NB4 (cell line): ENCODE measurements at places on chromosomes 16 and 17.

- DNase-seq, result no peak
Observed at GRCh38 chr17:38920374-38921291, 4.8 kb upstream of the LASP1NB start.

- DNase-seq, result no peak
Observed at GRCh38 chr16:11010575-11011221, 66.3 kb downstream of the CLEC16A start.

DNA sequence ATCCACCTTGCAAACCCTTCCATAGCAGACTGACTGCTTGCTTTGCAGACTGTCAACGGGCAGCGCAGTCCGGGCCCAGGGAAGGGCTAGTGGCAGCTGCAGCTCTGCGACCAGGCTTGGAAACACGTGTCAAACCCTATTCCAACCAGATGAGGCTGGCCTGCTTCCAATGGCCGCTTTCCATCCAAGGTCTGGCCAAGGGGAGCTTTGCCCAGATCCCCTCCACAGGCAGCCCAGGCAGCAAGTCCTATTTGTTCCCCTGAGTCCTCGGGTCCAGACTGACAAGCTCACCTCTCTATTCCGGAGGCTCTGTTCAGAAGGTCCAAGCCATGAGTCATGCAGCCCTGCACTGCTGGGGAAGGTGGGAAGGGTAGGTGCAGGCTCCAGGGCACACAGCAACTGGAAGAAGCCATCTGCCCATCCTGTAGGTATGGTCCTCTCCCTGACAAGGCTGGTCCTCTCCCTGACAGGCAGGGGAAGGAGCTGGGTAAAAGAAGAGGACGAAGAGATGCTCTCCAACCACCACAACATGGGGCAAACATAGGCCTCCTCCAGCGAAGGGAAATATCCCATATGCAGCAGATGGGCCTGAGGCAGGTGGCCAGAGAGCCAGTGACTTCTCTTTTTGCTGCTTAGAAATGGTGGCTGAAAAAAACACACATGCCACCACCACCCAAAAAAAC, 22.6 kb upstream of the AXIN2 start:
- DNase-seq, result no peak

GRCh38 chr16:49575346-49576172, 202.0 kb downstream of the C16orf78 start:
- peak; percentile 66 for DNase-seq

DNA sequence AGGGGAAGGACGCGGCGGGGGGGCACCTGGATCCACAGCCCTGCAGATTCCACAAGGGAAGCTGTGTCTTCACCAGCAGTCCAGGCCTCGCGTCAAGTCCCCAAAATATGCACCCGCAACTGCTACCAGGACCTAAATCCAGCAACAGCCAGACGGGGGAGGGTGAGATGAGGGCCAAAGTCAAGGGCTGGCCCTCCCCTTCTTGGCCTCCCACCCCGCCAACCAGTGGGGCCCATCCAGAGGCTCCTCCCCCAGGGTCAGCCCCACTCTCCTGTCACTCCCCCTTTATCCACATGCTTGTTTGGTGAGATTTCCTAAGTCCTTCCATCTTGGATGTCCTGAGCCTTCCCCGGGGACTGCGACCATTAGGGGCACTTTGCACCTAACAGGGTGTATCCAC, 138.7 kb downstream of the ENGASE start:
- DNase-seq, result no peak

DNA sequence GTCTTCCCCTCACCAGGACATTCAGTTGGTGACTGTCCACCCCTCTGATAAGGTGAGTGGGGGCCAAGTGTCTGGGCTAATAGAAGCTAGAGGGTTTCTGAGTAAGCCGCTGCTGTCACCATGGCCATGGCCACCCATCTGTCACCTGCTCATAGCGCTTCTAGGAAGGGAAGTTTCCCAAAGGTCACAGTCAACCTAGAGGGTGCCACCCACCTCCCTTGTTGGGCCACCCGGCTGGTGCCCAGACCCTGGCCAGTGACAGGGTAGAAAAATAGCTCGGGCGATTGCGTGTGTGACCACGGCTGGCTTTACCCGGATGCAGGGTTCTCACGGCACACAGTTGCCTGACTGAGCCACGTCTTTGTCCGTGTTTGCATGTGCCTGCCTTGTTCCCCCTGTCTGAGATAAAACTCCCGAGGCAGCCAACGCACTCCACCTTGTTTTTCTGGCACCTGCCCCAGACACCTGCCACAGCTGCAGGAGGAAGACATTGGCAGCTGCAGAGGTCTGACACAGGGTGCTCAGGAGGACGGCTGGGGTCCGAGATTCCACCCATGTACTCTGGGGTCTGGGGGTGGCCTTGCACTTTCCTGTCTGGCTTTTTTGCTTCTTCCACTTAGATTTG, 809 bp downstream of the PIRT start:
- DNase-seq, result no peak

- DNase-seq, result no peak
Observed at GRCh38 chr16:890217-890616, 80.6 kb downstream of the LMF1 start.

DNA sequence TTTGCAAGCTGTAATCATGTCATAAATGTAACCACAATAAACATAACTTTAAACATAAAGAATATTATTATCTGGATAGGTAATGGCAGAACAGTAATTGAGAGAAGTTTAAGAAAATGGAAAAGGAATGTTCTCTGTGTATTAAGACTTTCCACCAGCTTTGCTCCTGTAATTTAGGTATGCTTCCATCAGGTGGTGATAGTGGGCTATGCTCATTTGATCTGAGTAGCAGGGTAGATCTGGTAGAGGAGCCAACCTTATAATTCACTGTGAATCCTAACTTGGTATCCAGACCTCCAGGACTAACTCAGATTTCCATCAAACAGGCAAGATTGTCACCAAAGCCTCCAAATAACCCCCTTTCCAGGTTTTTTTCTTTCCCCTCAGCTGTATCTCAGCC, 137.9 kb upstream of the ZKSCAN2 start:
- peak; percentile 25 for DNase-seq

DNA sequence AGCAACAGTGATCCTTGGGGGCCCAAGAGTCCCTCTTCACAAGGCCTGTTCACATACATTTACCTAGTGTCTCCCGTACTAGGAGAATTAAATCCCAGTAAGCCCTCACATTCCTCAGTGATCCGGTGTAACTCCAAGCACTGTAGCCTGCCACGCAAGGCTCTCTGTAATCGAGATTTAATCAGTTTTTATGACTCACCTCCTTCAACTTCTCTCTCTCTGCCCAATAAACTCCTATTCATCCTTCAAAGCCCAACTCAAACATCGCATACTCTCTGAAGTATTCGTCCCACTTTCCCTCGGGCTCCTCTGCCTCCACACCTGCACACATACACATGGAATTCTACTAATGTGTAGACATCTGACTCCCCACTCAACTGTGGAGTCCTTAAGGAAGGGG, 141.8 kb downstream of the CMIP start:
- DNase-seq, result no peak

GRCh38 chr17:74632617-74633016, 9.1 kb upstream of the CD300E start:
- DNase-seq, result peak; percentile 27

GRCh38 chr16:25868106-25868505, 176.3 kb downstream of the HS3ST4 start:
- no peak for DNase-seq

DNA sequence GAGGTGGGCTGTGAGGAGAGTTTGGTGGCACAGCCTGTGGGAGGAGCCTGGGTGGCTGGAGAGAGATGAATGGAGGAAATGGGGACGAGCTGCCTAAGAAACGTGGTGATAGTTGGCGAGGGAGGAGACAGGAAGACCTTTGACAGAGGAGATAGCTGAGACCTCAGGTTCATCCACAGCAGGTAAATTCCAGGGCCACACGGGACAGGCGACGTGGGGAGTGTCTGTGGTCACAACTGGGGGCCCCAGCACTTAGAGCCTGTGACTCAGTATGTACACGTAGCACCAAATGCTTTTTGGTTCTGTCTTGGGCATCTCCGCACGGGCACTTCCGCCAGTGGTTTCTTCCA, 7.7 kb downstream of the MINK1 start:
- no peak for DNase-seq

- DNase-seq, result peak; percentile 14
Observed at GRCh38 chr16:53465606-53466280, 31.5 kb downstream of the RBL2 start.

- peak; percentile 72 for DNase-seq
Observed at GRCh38 chr16:85612191-85612800, 826 bp upstream of the GSE1 start.

- DNase-seq, result no peak
Observed at GRCh38 chr16:142405-142967, 4.0 kb upstream of the NPRL3 start.

DNA sequence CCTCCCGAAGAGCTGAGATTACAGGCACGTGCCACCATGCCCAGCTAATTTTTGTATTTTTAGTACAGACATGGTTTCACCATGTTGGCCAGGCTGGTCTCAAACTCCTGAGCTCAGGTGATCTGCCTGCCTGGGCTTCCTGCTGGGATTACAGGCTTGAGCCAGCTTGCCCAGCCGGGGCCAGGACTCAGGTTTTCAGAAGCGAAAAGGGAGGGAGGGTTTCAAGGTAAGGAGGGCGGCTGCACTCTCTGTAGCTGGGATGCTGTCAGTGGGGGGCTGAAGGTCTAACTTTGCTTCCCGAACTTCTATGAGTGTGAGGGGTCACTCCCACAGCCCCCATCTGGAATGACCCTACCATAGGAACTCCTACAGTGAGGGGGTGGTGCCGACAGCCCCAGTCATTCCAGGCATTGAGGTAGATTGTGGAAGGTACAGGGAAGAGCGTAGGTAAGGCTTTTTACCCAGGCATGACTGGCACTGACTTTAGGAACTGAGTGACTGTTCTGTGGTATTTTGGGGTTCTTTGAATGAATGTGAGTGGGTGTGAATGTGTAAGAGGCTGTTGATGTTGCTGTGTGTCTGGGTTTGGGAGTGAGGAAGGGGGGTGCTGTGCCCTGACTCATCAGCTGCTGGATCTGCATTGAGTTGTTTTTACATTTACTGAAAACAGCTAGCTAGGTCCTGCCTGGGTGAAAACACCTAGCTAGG, 3.8 kb upstream of the C1QL1 start:
- no peak for DNase-seq

DNA sequence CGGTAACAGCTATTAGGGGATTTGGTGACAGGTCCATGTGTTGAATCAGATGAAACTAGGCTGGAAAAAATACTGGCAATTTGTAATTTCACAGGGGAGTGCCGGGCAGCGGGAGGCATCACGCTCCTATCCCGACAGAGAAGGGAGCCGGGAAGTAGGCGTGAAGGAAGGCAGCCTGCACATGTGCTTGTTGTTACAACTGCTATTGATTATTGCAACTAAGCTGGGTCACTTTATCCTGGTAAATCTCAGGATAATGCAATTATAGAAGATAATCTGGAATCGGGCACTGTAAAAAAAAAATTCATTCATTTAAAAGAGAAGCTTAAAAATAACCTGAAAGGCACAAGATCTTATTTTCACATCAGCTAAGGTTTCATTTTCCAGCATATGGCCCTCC, 180.6 kb downstream of the FOXL1 start:
- DNase-seq, result no peak

GRCh38 chr16:52741351-52741750, 194.4 kb upstream of the TOX3 start:
- DNase-seq, result no peak

- no peak for DNase-seq
Observed at GRCh38 chr16:63038397-63039106, 1002.3 kb upstream of the CDH8 start.

GRCh38 chr17:29582772-29583171, 6.7 kb downstream of the GIT1 start:
- DNase-seq, result no peak

DNA sequence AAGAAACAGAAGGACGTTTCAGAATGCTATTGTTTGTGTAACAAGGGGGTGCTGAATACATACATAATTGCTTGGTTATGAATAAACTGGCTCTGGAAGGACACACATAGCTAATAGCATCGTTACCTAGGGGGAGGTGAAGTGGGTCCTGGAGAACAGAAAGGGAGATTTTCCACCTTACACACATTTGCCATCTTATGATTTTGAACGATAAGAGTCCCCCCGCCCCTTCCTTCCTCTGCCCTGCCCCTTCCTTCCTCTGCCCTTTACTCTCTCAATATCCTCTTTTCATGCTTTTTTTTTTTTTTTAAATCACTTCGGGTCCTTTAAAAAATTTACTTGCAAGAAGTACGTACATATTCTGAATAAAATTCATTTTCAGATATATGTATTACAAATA, 902 bp upstream of the DHRS7B start:
- peak; percentile 48 for DNase-seq

DNA sequence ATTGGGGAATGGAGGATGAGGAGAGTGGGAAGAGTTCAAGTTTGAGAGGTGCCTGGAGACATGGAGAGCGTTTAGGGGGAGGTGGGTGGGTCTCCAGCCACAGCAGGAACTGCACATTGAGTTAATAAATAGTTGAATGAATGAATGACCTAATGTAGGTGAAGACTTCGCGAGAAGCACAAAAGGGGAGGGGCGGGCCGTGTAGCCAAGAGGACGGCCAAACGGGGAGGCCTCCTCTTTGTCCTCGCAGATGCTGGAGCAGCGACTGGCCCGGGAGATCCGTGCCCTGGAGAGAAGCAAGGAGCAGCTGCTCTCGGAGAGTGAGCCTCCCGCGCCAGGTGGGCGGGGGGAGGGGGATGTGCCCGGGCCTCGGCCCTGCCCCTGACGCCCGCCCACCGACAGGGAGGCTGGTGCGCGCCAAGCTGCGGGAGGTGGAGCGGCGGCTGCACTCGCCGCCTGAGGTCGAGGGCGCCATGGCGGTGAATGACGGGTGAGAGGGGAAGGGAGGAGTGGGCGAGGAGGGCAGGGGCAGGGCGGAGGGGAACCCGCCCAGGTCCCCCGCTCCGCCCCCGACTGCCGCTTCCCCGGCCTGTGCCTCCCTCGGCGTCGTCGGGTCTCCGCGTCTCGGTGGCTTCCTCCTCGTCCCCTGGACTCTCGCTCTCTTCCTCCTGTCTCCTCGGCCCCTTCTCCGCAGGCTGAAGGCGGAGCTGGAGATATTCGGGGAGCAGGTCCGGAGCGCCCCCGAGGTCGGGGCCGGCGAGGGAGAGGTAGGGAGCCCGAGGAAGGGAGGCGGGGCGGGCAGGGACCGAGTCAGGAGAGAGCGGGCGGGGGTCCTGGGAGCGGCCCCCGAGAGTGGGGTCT, 12.9 kb downstream of the SYCE1L start:
- DNase-seq, result peak; percentile 45

DNA sequence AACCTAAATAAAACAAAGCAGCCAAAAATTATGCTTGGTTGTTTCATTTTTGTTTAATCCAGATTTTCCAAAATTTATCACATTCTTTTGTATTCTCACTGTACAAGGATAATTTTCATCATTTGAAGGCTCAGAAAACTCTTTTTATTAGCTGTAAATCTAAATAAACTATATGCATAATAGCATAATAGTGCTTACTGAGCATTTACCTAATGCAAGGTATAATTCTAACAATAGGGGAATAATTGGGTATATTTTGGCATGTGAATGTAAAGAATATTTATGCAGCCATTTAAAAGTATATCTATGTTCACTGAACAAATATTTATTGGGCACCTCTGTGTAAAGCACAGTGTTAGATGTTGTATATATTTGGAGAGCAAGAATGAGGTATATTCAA, 17.0 kb downstream of the PALB2 start:
- no peak for DNase-seq

- no peak for DNase-seq
Observed at GRCh38 chr17:16300554-16300953, 52.7 kb downstream of the CENPV start.
